ENCODE measurements at places on chromosomes 7 and 10.

GRCh38 chr7:517774-518629 is 1.6 kb downstream of the PDGFA start:
- peak; percentile 72 for DNase-seq

DNA sequence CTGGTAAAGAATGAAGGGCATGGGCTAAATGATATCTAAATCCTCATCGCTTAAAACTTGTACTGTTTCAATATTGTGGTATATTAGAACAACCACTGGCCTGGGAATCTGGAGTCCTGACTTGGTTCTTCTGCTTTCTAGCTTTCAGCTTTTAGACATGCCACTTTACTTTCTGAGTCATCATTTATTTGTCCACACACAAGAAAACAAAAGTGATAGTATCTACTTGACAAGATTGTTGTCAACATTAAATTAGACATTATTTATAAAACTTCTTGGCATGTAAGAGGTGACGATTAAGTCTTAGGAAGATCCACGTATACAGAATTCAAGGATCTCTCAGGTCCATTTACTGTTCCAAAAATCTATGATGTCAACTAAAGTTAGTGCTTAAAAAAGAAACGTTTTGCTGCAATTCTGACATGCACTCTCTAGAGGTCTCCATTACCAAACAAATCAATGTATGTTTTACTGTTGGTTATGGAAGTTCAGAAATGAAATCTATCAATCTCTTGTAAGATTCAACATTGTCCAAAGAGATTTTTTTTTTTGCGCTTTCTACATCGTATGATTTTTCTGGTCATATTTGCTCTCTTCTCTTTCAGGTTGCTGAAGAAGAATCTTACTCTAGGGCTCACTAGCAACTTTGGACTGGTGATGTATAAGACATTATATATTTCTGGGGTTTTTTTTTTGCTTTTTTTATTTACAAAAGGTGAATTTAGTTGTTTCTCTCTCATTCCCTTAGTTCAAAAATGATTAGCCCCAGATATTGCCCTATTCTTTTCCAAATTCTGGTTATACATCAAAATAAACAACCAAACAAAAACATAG is 53.6 kb upstream of the DYNC1I1 start:
- peak; percentile 49 for DNase-seq

DNA sequence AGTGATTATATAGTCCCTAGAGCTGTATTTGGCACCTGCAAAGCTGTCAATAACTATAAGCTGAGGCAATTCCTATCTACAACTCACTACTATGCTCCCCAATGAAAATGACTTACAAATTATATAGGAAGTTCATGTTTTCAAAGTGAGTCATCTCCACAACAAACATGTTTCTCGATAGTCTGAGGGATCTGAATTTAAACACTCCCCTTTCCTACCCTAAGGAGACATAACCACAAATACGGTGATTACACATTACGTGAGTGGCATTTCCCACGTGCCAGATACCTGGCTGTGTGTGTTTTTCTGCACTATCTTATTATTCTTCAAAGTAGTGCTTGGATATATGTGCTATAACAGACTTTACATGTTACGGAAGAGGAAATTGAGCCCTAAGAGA is 122.5 kb upstream of the C1QL3 start:
- no peak for DNase-seq

DNA sequence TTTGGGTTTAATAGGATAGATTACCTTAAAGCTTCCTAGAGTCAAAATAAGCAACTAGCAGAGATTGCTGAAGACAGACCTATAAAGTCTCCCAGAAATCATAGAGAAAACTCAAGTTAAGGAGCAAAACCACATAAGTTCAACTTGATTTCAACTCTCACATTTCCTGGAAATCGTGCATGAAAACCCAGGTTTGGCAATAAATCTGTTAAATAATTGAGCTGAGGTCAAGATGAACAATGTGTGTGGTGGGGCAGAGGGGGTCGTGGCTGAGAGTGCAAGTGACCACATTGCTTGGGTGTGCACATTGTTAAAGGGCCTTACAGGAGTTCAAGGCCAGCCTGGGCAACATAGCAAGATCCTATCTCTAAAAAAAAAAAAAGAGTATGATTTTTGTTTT is 636.5 kb downstream of the GALNT17 start:
- no peak for DNase-seq
